ENCODE measurements at places on chromosomes 13 and 19.

DNA sequence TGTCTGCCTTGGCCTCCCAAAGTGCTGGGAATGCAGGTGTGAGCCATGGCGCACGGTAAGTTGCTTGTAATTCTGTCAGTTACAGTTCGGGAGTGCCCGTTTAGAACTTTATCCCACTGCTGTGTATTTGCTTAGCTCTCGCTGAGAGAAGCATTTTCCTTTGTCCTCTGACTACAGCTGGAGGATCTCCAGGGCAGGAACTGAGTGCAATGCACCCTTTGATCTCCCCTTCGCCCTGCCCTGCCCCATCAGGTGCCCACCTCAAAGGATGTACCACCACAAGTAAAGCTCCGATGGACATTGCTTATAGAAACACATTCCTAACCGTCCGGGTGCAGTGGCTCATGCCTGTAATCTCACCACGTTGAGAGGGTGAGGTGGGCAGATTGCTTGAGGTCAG is 6.5 kb downstream of the BRME1 start:
- no peak for DNase-seq

GRCh38 chr19:51830274-51830673 is 35.3 kb downstream of the FPR3 start:
- DNase-seq: peak; percentile 22

DNA sequence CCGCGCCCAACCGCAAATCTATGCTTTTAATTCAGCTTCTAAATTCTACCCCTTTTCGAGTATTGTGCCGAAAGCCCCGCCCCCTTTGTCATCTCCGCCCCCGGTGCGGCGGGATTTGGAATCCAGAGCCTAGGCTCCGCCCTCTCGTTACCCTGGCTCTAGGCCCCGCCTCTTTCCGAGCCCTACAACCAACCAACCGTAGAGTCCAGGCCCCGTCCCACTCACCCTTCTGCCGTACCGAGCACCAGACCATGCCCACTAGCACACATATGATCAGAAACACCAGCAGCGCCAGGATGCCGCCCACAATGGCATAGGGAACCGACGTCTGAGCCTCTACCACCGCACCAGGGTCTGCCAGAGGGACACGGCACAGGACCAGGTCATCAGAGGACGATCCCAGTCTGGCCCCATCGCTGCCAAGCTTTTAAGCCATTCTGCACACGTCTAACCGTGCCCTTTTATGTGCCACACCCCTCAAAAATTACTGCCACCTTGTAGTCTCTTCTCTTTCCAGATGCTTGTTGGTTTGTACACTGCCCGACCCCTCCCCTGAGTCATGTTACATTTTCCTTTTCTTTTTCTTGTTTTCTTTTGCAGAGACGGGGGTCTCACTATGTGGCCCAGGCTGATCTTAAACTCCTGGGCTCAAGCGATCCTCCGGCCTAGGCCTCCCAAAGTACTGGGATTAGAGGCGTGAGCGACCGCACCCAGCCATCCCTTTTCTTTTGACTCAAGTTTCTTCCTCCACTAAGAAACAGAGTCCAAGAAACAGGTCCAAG is 4.7 kb upstream of the ZNF428 start:
- no peak for DNase-seq

DNA sequence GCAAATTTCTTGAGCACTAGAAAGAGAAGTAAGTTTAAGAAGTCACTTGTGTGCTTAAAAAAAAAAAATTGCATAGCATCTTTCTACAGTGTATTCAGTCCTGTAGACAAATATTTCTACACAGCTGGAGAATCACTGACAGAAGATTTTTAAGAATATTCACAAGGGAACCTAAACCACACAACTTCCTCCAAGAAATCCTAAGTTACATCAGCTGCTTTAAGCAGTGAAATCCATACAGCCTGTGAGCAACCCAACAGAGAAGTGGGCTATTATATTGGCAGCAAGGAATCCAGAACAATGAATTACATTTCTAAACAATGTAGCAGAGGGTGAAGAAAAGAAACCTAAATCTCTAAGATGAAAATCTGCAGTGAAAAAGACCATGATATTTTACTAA is 1.5 kb downstream of the DOCK9 start:
- DNase-seq: no peak

DNA sequence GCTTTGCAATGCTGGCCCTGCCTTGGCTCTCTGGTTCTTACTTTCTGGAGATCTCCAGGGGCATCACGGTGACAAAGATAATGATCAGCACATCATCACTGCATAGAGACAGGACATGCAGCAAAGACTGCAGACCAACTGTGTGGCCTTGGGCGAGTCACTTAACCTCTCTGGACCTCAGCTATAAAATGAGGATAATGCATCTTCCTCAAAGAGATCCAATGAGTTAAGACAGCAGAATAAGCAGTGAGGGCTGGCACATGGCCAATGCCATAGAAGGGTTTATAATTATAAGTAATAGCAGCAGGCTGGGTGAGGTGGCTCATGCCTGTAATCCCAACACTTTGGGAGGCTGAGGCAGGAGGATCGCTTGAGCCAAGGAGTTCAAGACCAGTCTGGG is 2.4 kb downstream of the MAG start:
- no peak for DNase-seq

- no peak for DNase-seq
Measured at GRCh38 chr13:53007872-53008271, 20.7 kb upstream of the OLFM4 start.

DNA sequence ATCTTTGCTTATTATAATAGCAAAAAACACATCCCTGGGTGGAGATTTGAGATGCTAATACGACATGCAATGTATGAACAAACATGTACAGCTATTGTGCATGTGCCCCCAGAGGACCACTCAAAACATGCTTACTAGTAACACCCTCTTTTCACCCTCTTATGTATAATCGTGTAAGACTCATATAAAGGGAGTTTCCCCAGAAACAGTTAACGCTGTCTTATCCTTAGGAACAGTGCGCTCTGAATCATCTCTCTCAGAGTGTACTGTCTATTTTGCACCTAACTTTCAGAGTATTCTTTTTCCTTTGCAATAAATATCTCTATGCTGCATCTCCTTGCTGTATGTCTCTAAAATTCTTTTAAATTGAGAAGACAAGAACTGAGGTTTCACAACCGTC is 2604.0 kb downstream of the PCDH9 start:
- DNase-seq: no peak

GRCh38 chr13:36533806-36534205 is 101.5 kb downstream of the CCNA1 start:
- peak; percentile 78 for DNase-seq

- peak; percentile 21 for DNase-seq
Measured at GRCh38 chr13:93318534-93319254, 92.1 kb downstream of the GPC6 start.

- DNase-seq: no peak
Measured at GRCh38 chr13:107590556-107590955, 624.8 kb downstream of the LIG4 start.

- DNase-seq: no peak
Measured at GRCh38 chr13:26011996-26012821, 39.6 kb downstream of the SHISA2 start.

- DNase-seq: no peak
Measured at GRCh38 chr13:73556128-73556527, 497.3 kb downstream of the KLF5 start.

DNA sequence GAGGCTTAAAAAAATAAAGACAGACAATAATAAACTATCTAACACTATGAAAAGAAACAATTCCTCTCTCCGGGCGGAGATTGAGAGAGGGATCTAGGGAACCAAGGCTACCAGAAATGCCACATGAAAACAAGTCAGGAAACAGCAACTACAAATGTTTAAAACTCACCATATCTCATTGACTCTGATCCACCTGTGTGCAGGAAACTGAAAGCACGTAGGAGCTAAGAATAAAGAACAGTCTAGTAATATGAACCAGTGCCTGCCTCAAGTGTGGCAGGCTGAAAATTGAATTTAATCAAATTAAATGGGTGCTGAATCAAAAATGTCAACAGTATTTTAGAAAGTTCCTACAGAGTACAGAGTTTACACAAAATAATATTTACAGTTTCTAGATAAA is 1701.0 kb downstream of the SLITRK5 start:
- DNase-seq: no peak
